ENCODE measurements at places on chromosomes 2 and 18. TPM values are rescaled to one million over a fixed set of nuclear protein-coding genes. Genes with fewer than 3 reads are reported as not detected.

Gene OSR1
- not detected for total RNA-seq

- no peak for DNase-seq
Observed at GRCh38 chr2:100145893-100146656, 3.7 kb upstream of the AFF3 start.

DNA sequence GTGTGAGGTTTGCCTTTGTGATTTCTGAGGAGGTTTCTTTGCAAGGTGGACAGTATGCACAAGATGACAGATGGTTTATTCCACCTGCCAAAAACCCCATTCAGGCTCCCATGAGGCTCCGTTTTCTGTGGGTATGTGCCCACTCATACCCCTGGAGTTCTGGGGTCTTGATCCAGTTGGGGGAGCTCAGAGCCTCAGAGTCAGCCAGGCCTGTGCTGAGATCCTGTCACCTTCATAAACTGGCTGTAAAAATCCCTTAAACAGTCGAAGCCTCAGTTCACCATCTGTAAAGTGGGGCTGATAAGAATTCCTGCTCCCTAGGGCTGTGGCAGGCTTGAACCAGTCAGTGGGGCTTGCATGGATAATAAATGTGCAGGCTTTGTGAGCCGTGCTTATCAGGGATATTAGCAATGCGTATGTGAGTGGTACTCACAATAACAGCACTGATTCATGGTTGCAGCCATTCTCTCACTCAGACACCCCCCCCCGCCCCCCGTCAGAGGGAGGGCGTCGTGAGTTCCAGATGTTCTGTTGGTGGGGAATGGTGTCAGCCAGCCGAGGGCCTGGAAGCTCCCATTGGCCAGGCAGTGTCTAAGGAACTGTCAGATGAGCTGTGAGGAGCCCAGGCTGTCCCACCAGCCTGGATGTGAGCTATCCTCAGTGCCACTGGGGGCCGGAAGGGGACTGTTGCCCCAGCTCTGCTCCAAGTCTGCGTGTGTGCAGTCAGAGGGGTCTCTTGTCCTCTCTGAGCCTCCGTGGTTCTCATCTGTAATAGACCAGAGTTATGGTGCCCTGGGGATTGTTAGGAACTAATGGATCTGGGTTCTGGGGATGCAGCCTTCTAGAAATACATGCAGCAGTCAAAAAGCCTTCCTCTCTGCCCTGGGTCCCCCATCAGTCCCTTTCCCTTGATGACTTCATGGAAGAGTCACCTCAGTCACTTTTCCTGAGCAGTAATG, 51.7 kb downstream of the KCNIP3 start:
- no peak for DNase-seq

DNA sequence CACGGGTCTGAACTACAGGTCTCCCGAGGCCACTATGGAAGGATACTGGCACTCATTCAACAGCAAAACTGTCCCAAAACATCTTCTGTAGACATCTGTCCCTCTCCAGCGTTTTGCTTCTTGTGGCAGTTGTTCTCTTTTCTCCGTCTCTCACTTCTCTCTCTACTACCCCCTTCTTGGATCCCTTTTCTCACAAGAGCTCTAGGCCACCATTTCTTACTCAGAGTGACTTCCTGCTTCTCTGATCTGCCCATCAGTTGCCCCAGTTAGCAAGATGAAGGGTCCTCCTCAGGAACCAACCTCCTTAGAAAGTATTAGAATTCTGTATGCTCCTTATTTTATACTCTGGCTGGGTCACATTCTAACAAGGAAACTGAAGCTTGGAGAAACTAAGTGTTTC, 32.6 kb downstream of the BCL2 start:
- no peak for DNase-seq

Gene KANSL1L
- total RNA-seq, result 5.0 TPM

Gene ALPG
- total RNA-seq, result not detected

GRCh38 chr2:166068981-166069380, 58.8 kb downstream of the SCN1A start:
- DNase-seq, result no peak

- peak; percentile 42 for DNase-seq
Observed at GRCh38 chr2:233413559-233414272, 59.4 kb downstream of the DGKD start.

- DNase-seq, result no peak
Observed at GRCh38 chr18:50051288-50051687, 143.7 kb downstream of the MYO5B start.

DNA sequence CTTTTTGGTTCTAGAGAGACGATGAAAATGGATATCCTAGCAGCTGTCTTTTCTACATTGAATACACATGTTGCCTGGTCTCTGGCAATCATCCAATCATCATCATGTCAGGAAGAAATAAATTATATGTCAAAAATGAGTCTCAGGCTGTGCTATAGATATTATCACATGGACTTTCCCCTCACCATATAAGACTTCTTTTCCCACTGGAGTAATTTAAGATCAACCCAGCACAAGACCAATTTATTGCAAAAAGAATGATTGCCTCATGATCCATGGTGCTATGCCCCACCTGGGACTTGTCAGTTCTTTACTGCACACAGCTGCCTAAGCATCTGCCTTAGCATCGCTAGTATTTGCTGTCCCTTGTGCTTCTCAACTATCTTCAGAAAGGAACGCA, 783.7 kb upstream of the TMEFF2 start:
- DNase-seq, result no peak
